GM23338 (cell line): ENCODE measurements at places on chromosomes 5 and 9.

- no peak for DNase-seq
These were observed 16.7 kb upstream of the THG1L start for GRCh38 chr5:157714596-157714864.

DNA sequence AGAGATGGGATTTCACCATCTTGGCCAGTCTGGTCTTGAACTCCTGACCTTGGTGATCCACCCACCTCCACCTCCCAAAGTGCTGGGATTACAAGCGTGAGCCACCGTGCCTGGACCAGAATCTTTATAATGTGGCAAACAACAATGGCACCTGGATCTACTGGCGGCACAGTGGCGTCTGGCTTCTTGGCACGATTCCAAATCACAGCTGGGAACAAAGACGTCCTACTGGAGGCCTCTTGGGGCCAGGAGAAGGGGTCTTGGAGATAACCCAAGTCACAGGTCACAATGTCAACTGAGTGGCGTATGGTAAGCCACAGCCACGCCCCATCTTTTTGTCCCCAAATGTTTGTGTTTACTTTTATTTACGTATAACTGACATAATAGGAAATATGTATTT is 77.8 kb upstream of the RAPGEF1 start:
- no peak for DNase-seq

DNA sequence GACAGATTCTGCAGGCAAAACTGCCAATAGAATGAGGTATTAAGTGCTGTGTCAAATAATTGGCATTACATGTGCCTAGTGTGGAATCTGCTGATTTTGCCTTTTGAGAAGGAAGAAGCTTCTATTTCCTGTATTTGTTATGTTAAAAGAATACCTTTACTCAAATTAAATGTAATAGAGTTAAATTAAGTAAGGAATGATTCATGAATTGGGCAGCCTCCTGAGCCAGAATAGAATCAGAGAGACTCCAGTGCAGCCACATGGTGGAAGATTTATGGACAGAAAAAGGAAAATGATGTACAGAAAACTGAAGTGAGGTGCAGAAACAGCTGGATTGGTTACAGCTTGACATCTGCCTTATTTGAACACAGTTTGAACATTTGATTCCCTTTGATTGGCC is 464.4 kb upstream of the SEMA6A start:
- DNase-seq, result no peak

- DNase-seq, result no peak
These were observed 514.7 kb downstream of the MTRR start for GRCh38 chr5:8383616-8384015.

DNA sequence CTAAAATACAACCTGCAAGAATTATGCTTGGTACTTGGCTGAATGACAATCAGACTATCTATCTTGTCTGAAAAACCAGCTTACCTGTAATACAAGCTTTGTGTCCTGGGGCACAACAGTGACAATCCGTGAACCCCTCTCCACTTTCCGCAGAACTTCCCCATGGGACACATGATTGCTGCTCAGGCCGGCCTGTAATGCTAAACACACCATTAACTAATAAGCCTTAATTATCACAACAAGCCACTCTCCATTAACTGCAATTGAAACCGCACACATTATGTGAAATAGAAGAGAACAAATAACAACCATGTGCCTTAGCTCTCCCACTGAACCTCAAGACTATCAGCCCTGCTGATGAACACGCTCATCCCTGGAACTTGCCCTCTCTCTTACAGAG is 33.7 kb downstream of the ELP1 start:
- DNase-seq, result no peak

DNA sequence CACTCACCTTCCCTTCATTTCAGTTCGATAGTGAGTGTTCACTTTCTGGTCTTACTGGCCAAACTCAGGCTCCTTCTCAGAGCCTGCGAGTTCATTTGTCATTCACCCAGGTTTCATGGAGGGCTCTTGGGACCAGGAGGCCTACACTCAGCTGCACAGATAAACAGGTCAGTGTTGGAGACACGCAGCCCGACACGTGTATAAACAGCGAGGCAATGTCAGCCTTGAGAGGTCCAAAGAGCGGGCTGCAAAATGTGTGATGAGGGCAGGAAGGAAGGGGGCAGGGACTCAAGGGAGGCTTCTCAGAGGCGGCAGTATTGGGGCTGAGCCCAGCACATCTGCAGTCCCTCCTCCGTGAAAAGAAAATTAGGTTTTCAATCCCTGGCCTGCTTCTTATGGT is 82.6 kb upstream of the ZNF618 start:
- DNase-seq, result no peak
